KG1 (cell line): ENCODE measurements at places on chromosomes 5 and 9.

DNA sequence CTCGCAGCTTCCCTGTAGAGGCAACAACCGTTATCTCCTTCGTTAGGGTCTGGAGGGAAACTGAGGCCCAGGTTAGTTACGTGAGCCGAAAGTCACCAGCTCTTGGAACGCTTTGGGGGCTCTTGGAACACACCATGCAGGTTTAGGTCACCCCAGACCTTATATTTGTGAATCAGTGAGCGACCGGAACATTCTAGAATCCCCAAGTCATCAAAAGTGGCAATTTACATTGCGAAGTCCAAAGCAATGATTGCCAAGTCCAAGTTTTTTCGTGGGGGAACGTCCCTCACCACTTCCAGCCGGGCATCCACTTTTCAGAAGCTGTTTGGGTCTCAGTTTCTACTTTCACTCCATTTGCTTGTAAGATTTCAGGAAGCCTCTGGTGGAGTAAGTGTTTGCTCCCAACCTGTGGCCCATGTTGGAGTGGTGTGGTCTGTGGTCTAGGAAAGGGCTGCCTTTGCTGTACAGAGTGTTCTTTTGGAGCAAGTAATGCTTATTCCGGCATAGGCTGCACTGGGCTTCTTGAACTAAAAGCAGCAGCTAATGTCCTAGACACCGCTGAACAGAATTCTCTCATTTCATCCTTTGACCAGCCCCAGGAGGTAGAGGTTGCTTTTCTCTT, 32.8 kb upstream of the SPRY4 start:
- DNase-seq = no peak

- no peak for DNase-seq
Measured at GRCh38 chr9:134939080-134939733, 21.5 kb upstream of the FCN1 start.

DNA sequence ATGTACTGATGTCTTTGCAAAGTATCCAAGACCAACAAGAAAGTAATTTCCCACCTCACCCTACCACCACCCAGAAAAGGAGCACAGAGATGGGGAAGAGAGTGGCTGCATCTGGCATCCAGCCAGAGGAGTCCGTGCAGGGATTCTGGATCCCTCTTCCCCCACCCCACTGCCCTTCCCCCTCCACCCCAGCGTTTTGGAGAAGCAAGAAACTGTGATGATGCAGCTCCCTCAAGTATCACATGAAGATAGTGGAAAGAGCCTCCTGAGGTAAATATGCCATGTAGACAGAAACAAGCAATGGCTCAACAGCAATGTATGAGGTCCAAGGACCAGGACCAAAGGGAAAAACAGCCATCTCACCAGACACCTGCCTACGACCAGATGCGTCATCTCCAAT, 153.8 kb downstream of the DEPDC1B start:
- no peak for DNase-seq

DNA sequence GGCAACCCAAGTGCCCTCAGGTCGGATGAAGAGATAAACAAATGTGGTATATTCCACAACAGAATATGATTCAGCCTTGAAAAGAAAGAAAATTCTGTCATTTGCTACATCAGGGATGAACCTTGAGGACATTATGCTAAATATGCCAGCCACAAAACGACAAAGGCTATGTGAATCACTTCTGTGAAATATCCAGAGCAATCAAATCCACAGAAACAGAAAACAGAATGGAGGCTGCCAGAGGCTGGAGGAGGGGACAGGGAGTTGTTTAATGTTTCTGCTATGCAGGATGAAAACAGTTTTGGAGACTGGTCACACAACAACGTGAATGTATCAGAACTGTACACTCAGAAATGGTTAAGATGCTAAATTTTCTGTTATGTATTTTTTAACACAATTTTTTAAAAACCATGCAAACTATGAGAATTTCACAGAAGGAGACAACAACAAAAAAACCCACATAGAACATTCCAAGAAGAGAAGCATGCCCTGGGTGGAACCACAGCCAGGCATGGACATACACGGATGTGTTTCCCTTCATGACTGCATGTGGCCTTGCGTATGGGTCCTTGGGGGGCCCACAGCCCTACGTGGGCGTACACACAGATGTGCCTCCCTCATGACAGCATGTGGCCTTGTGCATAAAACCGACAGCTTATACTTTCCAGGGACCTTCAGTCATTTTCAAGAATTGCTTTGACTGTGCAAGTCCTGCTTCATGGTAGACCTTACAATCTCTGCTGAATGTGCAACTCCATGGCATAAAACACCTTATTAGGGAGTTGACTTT, 146.7 kb downstream of the ROR2 start:
- no peak for DNase-seq

DNA sequence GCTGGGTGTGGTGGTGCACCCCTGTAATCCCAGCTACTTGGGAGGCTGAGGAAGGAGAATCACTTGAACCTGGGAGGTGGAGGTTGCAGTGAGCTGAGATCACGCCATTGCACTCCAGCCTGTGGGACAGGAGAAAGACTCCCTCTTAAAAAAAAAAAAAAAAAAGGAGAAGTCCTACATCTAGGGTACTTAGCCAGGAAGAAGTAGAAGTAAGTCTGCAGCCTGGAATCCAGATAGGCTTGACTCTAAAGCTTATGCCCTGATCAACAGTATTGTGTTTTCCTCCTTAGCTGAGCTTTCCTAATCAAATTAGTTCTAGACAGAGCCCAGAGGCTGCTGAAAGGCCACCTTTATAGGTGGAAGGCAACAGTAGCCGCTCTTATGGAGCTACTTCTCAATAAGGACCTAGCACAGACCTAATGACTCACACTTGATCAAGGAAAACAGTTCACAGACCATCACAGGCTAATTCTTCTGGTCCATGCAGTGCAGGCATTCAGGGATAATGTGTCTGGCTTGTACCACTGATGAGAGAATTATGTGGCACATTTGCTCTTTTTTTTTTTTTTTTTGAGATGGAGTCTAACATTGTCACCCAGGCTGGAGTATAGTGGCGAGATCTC, 105.5 kb upstream of the KLF4 start:
- DNase-seq = no peak

DNA sequence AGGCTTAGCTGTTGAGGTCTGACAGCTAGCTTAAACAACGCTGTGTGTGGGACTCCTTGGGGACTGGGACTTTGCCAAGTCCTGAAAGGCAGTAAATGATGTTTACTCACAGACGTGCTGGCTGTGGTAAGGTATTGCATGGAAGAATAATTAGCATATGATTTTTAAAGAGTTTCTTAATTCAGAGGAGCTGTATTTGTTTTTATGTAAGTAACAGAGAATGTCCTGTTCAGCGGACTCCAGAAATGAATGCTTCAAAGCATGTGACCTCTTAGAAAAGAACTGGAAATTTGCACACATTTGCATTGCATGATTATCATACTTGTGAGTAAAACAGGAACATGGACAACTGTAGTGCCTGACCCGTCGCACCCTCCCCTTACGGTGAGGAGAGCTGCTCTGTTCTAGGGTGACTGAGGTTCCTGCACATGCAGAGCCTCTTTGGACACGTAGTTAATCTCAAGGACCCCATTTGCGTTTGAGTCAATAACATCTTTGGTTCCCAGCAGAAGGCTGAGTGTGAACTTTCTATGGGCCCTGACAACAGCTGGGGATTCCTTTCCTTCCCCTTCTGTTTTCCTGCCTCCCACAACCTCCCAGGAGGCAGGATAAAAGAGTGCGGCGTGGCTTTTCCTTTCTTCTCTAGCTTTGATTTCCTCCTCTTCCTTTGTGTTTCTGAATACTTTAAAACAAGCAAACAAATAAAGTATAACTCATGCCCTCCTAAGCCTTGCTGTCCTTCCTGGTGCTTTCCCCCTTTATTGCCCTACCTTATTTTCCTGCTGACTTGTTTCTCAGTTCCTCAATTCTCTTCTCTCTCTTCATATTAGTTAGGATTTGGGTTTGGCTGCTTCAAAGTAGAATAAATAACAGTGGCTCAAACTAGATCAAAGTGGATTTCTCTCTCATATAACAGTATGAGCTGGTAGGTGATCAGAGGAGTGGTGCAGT, 157.2 kb upstream of the CD180 start:
- DNase-seq = no peak

DNA sequence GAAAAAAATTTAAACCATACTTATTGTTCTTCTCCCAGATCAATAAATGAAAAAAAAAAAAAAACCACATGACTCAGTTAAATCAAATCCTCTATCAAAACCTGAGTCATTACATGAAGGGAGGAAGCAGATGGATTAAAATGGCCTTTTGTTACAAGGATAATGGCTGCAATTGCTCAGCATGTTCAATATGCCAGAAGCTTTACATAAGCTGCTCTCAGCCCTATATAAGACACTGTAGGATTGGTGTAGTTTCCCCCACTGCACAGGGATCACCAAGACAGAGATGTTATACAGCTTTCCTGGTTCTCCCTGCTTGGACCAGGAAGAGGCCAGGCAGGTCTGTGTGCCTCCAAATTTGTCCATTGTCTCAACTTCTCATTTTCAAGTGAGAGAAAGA, 101.6 kb upstream of the MAP1B start:
- DNase-seq = no peak

- DNase-seq = no peak
Measured at GRCh38 chr9:15572200-15572770, 19.4 kb downstream of the CCDC171 start.

- DNase-seq = no peak
Measured at GRCh38 chr9:97928986-97929604, 6.8 kb upstream of the TRMO start.

DNA sequence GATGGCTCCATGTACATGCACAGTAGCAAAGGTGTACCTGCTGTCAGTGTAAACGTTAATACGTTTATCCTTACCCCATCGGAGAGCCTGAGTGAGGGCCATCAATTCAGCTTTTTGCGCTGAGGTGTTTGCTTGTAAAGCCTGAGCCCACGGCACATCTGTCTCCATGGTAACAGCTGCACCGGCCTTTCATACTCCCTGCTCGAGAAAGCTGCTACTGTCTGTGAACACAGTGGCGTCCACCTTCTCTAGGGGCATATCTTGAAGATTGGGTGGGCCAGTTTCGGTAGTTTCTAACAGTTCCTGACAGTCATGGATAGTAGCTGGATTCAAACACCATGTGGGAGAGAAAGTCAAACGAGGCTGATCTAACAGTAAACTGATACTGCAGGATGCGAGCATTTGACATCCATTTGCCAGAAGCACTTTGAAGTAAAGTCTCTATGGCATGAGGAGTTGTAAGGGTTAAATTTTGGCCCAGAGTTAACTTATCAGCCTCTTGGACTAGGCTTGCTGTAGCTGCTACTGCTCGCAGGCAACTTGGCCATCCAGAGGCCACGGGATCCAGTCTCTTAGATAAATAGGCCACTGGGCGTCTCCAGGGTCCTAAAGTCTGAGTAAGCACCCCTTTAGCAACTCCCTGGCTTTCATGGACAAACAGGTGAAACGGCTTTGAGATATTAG, 21.0 kb upstream of the RHOBTB3 start:
- no peak for DNase-seq

GRCh38 chr5:154324033-154324432, 121.8 kb upstream of the SAP30L start:
- DNase-seq = no peak

DNA sequence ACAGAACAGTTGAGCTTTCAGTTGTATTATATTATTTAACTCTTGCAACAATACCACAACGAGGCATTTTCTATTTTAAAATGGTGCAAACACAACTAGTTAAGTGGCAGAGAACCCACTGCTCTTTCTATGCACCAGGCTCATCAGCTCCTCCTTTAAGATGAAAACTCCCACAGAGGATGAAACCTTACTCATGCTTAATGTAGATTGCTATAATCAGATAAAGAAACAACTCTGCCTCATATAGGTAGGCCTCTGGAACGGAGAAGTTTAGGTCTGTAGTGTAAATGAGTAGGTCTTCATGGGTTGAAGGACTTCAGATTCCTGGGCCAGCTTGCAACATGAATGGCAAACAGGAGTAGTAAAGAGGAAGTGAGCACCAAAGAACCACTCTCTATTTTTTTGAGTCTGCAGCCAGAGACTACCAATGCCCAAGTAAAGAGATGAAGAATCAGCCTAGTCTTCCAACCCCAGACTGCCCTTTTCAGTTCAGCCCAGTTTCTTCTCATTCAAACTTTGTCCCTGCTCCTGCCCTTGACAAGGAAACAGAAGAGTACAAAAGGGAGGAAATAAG, 33.9 kb downstream of the HACD4 start:
- no peak for DNase-seq

DNA sequence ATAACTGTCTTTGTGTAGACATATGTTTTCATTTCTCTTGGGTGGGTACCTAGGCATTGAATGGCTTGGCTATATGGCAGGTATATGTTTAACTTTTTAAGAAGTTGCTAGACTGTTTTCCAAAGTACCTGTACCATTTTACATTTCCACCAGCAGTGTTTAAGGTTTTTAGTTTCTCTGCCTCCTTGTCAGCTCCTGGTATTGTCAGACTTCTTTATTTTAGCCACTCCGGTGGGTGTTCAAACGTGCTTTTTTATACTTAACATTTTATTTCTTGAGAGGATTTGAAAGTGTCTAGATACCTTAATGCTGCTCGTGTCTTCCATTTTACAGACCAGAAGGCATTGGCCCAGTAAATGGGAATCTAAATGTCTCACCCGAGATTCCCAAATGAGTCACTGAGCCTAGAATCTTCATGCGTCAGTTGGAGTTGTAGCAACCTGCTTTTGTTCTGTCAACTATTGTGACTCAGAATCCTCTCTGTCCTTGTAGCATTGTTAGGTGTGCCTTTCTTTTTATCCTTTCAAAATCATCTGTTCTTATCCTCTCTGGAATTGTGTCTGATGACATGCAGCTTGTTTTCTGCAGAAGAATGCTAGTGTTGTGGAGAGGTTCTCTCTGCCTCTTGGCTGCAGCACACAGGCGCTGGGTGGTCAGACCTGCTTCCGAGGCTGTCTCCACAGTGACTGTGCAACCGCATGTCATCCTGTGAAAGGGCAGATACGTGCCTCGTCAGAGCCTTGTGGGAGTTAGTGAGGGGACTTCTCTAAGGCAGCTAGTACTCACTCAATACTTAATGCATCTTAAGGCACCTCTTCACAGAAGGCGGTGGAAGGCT, 291.8 kb downstream of the AOPEP start:
- no peak for DNase-seq

DNA sequence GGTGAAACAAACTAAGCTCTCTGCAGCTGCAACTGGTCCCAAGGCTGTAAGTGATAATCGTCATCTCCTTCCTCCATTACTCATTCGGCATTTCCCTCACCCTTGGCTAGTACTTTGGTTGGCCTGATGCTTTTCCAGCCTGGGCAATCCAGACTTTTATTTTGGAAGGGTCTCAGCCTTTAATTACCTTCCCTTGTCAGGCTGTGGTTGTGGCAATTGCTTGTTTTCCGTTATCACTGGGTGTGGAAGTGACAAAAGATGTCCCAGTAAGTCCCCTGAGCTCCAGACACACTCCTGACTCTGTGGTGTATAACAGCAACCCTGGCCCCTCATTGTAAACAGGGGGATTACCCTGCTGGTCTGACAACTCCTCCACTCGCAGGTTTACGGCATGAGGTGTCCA, 6.3 kb upstream of the FAF2 start:
- DNase-seq = no peak

DNA sequence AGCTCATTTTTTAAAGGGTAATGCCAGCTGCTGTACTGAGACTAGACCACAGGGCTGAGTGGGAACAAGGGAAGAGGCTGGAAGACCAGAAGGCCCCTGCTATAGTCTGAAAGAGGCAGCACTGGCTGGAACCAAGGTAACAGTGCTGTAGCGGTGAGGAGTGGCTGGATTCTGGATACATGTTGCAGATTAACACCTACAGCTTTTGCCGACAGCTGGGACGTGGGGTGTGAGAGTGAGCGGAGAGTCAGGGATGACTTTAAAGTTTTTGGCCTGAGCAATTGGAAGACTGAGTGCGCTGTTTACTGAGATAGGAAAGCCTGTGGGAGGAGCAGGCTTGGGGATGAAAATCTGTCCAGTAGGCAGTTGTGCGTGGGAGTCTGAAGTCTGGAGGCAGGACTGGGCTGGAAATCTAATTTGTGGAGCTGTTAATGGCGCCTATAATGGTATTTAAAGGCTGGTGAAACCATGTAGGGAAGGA, 26.5 kb downstream of the AQP7 start:
- DNase-seq = no peak
